Suprapubic skin (tissue), 4 donors: ENCODE measurements at places on chromosomes 12 and 14. TPM values are rescaled to one million over a fixed set of nuclear protein-coding genes. Genes with fewer than 3 reads are reported as not detected.

Gene FZD10
- 20.7 TPM for total RNA-seq

Gene CSRP2
- 10.1 TPM for total RNA-seq

Gene KLRD1
- total RNA-seq, result not detected

Gene CELA1
- not detected for total RNA-seq

GRCh38 chr14:53027041-53027440, 76.2 kb upstream of the FERMT2 start:
- no peak for DNase-seq

DNA sequence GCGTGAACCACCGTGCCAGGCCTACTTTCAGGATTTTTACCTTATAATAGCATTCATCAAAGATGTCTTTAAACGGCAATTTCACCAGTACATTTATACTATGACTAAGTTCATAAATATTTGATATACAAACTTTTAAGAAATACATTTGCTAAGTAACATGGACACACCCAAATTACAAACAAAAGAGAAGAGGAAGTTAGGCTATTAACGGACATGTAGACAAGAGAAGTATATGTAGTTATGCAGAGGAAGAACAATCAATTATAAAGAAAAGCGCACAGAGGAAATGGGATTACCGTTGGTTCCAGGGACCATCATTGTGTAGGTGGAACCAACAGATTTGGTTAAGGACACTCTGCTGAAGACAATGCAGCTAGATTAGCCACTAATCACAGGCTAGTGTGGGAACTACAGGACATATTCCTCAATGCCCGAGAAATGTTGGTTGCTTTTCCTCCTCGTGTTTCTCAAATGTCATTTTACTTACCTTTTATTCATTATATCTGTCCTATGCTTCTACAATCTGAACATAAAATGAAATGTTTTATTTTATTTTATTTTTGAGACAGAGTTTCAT, 24.0 kb upstream of the PKP2 start:
- DNase-seq, result no peak

DNA sequence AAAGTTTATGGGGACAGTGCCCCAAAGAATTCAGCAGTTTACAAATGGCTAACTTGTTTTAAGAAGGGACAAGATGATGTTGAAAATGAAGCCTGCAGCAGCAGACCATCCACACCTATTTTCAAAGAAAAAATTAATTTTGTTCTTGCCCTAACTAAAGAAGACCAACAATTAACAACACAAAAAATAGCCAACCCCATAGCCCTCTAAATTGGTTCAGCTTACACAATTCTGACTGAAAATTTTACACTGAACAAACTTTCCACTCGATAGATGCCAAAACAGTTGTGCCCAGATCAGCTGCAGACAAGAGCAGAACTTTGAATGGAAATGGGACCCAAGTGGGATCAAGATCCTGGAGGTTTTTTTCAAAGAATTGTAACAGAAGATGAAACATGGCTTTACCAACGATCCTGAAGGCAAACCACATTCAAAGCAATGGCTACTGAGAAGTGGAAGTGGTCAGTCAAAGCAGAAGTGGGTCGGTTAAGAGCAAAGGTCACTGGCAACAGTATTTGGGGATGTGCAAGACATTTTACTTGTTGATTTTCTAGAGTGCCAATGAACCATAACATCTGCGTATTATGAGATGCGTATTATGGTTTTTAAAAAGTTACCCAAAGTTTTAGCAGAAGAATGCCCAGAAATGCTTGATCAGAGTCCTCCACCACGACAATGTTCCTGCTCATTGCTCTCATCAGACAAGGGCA, 30.0 kb downstream of the SLC39A9 start:
- no peak for DNase-seq

GRCh38 chr12:112928978-112929377, 9.3 kb upstream of the OAS3 start:
- no peak for DNase-seq

DNA sequence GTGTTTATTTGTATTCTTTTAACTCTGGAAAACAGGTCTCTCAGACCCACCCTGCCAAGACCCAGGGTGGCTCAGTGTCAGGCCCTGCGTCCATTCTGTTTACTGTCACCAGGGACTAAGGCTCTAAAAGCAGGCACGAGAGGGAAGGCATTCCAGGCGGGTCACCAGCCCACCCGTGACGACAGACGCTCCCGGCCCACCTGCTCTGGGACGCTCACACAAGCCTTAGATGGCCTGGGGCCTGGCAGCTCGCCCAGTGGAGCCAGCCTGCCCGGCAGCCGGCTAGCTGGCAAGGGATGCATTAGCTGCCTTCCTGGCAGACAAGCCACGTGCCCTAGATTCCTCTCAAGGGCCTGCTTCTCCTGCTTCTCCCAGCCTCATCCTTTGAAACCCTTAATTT, 9.2 kb upstream of the NUAK1 start:
- no peak for DNase-seq

DNA sequence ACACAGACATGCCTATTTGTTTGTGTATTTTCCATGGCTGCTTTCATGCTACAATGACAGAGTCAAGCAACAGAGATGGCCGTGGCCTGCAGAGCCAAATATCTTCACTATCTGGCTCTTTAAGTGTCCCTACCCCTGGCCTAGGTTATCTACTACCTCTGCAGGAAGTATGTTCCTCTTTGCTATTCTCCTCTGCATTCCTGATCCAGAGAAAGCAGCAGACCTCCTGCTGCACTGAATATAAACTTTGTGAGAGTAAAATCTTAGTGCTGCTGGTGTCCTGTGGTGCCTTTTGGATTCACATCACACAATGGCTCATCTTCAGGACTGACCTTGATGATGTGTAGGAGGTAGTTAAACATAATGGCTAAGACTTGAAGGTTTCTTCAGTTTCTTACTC, 233.4 kb downstream of the IPO8 start:
- DNase-seq, result no peak

DNA sequence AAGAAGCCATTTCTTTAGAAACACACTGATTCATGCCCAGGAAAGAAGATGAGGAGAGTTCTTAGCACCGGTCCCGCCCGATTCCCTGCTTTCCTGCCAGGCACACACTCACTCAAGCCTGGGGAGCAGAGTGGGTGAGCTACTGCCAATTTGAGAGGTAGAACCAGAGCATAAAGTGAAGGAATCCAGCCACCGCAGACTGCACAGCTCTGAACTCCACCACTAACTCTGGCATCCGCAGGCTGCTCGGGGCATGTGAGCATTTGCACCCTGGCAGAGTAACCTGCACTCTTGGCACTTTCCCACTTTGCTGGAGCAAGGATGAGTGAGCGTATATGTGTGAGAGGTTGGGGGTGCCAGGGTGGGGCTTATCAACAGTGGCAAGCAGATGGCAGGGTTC, 4.0 kb upstream of the SYNDIG1L start:
- DNase-seq, result no peak
